Esophagus squamous epithelium (tissue), 5 donors: ENCODE measurements at places on chromosomes 5 and 9.

- DNase-seq, result no peak
- no peaks in the 10 kb centered on the region for H3K36me3 ChIP-seq
- H3K27ac ChIP-seq, result peak overlapping the region; percentile 22
- no peaks in the 10 kb centered on the region for H3K27me3 ChIP-seq
Observed at GRCh38 chr5:142684508-142685041, 1.3 kb downstream of the FGF1 start.

GRCh38 chr5:116632890-116633289 lies 58.3 kb upstream of the SEMA6A start:
- no peaks in the 10 kb centered on the region for H3K36me3 ChIP-seq
- H3K4me1 ChIP-seq, result no peaks in the 10 kb centered on the region
- no peak for DNase-seq
- no peak overlapping the region for H3K27ac ChIP-seq
- H3K27me3 ChIP-seq, result no peaks in the 10 kb centered on the region

- peaks cover 16% of the 10 kb centered on the region for H3K4me1 ChIP-seq
- DNase-seq, result no peak
- no peaks in the 10 kb centered on the region for H3K36me3 ChIP-seq
- peak overlapping the region; percentile 68 for H3K4me3 ChIP-seq
Observed at GRCh38 chr9:90802386-90802985, 867 bp downstream of the SYK start.

DNA sequence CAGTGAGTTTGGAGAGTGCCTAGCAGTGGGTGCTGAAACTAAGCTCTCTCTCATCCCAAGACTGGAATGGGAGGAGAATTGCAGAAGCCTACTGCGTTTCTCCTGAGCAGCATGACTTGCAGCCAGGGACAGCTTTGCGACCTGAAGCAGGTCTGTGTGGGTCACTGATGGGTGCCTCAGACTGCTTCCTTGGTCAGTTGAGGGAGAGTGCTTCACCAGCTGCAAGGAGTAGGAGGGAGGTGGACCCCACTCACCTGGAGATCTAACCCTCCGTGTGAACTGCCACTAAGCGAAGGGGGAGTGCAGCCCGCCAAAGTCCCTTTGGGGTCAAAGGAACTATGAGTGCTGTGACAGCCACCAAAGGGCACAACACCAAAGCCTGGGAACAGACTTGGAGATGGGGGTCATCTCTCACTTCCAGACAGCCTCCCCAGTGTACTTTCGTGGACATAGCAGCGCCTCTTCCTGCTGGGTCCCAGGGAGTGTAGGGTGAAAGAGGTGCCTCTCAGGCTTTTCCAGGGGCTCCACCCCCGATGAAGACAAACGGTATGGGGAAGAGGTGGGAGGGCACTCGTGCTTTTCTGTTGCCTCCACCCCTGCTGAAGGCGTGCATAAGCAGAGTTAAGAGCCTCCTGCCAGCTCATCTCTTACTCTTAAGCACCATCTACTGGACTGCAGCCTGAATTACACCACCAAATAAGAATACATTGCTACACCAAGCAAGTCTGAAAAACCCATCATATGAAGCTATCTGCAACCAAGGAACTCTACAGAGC lies 34.3 kb upstream of the MACIR start:
- no peak overlapping the region for H3K27ac ChIP-seq
- no peak for DNase-seq
- H3K4me3 ChIP-seq, result no peak overlapping the region
- H3K36me3 ChIP-seq, result no peaks in the 10 kb centered on the region
- H3K27me3 ChIP-seq, result peaks cover 8% of the 10 kb centered on the region

DNA sequence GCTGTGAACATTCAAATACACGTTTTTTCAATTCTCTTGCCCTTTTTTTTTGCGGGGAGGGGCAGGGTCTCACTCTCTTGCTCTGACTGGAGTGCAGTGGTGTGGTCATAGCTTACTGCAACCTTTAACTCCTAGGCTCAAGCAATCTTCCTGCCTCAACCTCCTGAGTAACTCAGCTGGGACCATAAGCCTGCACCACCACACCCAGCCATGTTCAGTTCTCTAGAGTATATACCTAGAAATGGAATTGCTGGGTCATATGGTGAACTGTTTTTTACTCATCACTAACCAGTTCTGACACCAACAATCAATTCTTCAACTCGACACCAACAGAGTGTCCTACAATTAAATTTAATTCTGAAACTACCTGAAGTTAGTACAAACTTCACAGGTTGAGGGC lies 85.5 kb upstream of the ZNF169 start:
- peak overlapping the region; percentile 30 for H3K27ac ChIP-seq
- H3K4me1 ChIP-seq, result peaks cover 16% of the 10 kb centered on the region
- peaks cover 53% of the 10 kb centered on the region for H3K36me3 ChIP-seq

DNA sequence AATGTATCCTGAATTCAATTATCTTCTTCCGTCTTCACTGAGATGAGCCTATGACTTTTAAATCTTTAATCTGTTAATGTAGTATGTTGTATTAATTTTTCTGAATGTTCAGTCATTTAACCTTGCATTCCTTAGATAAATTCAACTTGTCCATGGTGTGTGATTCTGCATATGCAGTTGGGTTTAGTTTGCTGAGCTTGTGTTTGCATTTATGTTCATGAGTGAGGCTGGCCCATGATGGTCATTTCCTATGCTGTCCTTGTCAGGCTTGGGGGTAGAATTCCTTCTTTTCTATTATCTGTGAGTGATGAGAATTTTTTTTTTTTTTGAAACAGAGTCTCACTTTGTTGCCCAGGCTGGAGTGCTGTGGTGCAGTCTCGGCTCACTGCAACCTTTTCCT lies 131.8 kb upstream of the COL5A1 start:
- no peak overlapping the region for H3K4me3 ChIP-seq
- DNase-seq, result no peak
- H3K36me3 ChIP-seq, result no peaks in the 10 kb centered on the region
- no peaks in the 10 kb centered on the region for H3K4me1 ChIP-seq

DNA sequence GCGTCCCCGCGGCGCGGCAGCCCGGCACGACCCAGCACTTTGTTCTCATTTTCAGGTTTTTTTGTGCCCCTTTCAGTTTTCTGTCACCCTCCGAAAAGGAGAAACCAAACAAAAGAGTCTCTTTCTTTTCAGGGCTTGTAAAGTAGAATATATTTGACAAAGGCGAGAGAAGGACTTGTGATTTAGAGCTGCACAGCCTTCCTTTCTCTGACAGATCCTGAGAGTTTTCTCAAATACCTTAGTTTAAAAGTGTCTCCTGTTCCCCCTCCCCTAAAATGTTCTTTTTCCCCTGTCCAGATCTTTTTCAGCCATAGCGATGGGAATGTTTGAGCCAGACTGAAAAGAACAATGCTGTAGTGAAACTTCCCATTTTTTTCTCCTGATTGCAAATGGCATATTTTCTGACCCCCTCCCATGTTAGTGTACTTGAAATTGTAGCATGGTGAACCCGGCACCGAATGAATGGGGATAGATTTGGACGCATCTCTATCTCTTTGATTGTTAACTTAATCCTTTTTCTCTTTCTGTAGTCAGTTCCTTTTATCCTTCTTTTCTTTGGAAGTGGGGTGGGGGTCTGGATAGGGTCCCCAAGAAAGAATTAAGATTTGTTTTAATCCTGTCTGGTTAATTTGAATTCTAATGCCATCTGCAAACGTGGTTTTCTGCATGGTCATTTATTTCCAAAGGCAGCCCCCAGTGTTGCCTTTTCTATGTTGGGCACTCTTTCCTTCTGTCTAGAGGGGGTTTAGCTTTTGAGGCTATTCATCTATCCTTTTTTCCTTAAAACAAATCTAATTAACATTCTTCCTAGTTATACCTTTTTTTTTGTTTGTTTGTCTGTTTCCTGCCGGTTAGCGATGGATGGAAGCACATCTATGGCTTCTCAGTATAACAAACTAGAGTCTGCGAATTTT lies 2.2 kb downstream of the ZSWIM6 start:
- no peak for DNase-seq
- peak overlapping the region; percentile 98 for H3K27ac ChIP-seq
- H3K27me3 ChIP-seq, result no peaks in the 10 kb centered on the region

DNA sequence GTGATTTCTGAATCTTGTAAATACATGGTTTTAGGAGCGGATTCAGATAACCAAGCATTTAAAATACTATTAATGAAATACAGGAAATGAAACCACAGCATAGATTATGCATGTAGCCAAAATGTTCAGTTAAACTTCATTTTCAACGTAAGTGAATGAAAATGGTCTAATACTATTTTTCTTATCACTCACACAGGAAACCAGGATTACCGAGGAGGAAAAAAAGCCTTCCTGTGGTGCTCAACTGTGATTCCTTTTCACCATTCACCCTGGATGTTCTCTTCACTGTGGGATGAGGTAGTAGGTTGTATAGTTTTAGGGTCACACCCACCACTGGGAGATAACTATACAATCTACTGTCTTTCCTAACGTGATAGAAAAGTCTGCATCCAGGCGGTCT lies 83.4 kb upstream of the ZNF169 start:
- H3K36me3 ChIP-seq, result no peaks in the 10 kb centered on the region
- no peaks in the 10 kb centered on the region for H3K27me3 ChIP-seq
- peaks cover 35% of the 10 kb centered on the region for H3K4me1 ChIP-seq
- H3K4me3 ChIP-seq, result no peak overlapping the region

DNA sequence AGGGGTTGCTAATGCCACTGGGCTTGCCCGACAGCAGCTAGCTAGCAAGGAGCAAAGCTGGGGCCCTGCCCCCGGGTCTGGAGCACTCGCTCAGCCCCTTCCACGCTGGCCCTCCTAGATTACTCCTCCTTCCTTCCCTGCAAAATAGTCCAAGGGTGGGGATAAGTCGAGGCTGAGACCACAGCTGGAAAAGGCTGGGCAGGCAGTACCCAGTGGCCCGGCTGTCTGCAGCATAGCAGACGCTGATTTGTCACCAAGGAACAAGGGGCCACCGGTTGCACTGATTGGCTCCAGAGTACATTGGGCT lies 73.9 kb downstream of the ADAMTS2 start:
- H3K4me1 ChIP-seq, result peaks cover 94% of the 10 kb centered on the region
- no peak for DNase-seq
- H3K4me3 ChIP-seq, result no peak overlapping the region
- no peaks in the 10 kb centered on the region for H3K36me3 ChIP-seq
- H3K27me3 ChIP-seq, result no peaks in the 10 kb centered on the region
- peak overlapping the region; percentile 59 for H3K27ac ChIP-seq

GRCh38 chr5:33794550-33795181 lies 97.1 kb downstream of the ADAMTS12 start:
- no peaks in the 10 kb centered on the region for H3K27me3 ChIP-seq
- DNase-seq, result no peak
- H3K36me3 ChIP-seq, result no peaks in the 10 kb centered on the region
- no peak overlapping the region for H3K27ac ChIP-seq
- H3K4me1 ChIP-seq, result no peaks in the 10 kb centered on the region

GRCh38 chr5:123035360-123035917 lies 1.1 kb downstream of the PPIC start:
- DNase-seq, result no peak
- H3K4me3 ChIP-seq, result peak overlapping the region; percentile 70
- H3K27ac ChIP-seq, result peak overlapping the region; percentile 85
- no peaks in the 10 kb centered on the region for H3K36me3 ChIP-seq

DNA sequence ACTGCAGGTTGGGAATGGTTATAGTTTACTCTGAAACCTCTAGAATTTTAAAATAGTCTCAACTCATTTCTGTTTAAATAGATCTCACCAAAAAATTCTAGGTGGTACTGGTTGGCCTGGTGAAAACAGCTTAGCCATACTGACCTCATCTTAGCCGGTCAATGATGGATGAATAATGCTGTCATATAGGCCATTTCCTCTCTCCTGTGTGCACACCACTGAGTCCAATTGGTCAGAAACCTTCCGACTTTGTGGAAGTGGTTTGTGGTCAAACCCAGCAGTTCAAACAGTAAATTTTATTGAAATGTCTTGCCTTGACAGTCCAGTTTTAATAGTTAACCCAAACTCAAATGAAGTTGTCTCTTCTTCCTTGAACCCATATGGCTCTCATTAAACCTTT lies 98.6 kb downstream of the GIN1 start:
- no peaks in the 10 kb centered on the region for H3K4me1 ChIP-seq
- H3K27me3 ChIP-seq, result no peaks in the 10 kb centered on the region
- H3K36me3 ChIP-seq, result peaks cover 23% of the 10 kb centered on the region
- no peak overlapping the region for H3K4me3 ChIP-seq

- H3K27ac ChIP-seq, result no peak overlapping the region
- H3K27me3 ChIP-seq, result no peaks in the 10 kb centered on the region
- no peak overlapping the region for H3K4me3 ChIP-seq
- DNase-seq, result no peak
- H3K4me1 ChIP-seq, result peaks cover 12% of the 10 kb centered on the region
- no peaks in the 10 kb centered on the region for H3K36me3 ChIP-seq
Observed at GRCh38 chr5:82336226-82336958, 58.2 kb upstream of the RPS23 start.

GRCh38 chr9:100308965-100309564 lies 43.7 kb downstream of the TEX10 start:
- no peak for DNase-seq
- H3K36me3 ChIP-seq, result no peaks in the 10 kb centered on the region
- no peaks in the 10 kb centered on the region for H3K27me3 ChIP-seq
- H3K4me1 ChIP-seq, result no peaks in the 10 kb centered on the region

- no peak for DNase-seq
- no peaks in the 10 kb centered on the region for H3K27me3 ChIP-seq
- H3K4me1 ChIP-seq, result no peaks in the 10 kb centered on the region
- H3K36me3 ChIP-seq, result peaks cover 35% of the 10 kb centered on the region
- H3K4me3 ChIP-seq, result no peak overlapping the region
- no peak overlapping the region for H3K27ac ChIP-seq
Observed at GRCh38 chr9:126885131-126885641, 24.7 kb downstream of the ZBTB34 start.

DNA sequence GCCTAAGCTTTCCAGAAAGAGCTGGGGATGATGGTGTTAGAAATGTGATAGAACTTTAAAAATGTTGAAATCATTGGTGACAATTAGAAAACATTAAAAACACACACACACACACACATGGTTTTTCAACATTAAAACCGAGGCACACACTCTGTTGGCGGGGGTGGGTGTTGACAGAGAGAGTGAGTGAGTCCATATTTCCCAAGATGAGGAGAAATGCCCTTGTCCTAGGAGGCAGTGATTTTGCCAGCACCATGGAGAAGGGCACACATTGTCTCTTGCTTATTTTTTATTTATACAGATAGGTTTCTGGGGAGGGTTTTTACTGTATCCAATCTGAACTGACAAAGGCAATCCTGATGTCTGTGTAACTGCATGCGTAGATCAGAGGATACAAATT lies 152.5 kb downstream of the INSYN2B start:
- H3K27me3 ChIP-seq, result no peaks in the 10 kb centered on the region
- no peaks in the 10 kb centered on the region for H3K4me1 ChIP-seq
- DNase-seq, result no peak
- H3K4me3 ChIP-seq, result no peak overlapping the region
- H3K27ac ChIP-seq, result no peak overlapping the region

- no peaks in the 10 kb centered on the region for H3K4me1 ChIP-seq
- H3K27me3 ChIP-seq, result no peaks in the 10 kb centered on the region
- H3K4me3 ChIP-seq, result no peak overlapping the region
- no peak overlapping the region for H3K27ac ChIP-seq
- DNase-seq, result no peak
Observed at GRCh38 chr5:175809531-175810121, 61.8 kb upstream of the CPLX2 start.
